ENCODE measurements at places on chromosomes 13 and 19.

- no peak for DNase-seq
These were observed 29.7 kb upstream of the ALOX5AP start for GRCh38 chr13:30705680-30706079.

- DNase-seq: no peak
These were observed 5.4 kb downstream of the RNU6-9 start for GRCh38 chr19:898663-899062.

GRCh38 chr19:36488118-36488845 is 1.1 kb downstream of the ZNF566 start:
- DNase-seq: peak; percentile 4

DNA sequence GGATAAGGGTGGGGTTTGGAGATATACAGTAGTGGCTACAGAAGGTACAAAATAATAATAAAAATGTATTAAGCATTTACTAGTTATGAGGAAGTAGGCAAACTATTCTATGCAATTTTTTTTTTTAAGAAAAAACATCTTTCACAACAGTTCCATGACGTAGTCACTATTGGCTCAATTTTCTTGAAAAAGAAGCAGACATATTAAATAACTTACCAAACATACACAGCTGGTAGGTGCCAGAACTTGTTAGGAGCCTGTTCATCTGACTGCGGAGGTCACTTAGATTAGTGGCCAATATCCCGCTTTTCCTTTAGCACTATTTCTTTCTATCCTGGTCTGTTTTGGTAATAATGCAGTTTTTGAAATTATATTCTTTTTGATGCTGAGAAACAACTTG is 593.5 kb downstream of the KCTD12 start:
- no peak for DNase-seq

DNA sequence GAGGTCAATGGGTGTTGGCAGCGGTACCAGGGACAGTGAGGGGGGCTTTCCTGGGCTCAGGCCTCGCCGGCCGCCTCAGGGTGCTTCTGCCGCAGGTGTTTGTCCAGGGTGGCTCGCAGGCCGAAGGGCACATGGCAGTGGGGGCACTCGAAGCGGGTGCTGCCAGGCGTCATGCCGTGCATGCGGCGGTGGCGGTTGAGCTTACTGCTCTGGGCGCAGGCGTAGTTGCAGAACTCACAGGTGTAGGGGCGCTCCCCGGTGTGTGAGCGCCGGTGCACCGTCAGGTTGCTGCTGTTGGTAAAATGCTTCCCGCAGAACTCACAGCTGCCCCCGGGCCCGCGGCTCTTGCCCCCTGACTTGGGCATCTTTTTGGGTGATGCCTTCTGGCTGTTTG is 4.7 kb downstream of the ZNF296 start:
- no peak for DNase-seq

- DNase-seq: peak; percentile 21
These were observed 7.4 kb upstream of the FCGBP start for GRCh38 chr19:39941615-39942365.

GRCh38 chr19:33282036-33282671 is 20.2 kb downstream of the CEBPA start:
- no peak for DNase-seq

GRCh38 chr19:13018035-13018914 is 23.0 kb downstream of the NFIX start:
- DNase-seq: peak; percentile 73

GRCh38 chr13:110017379-110017778 is 231.0 kb upstream of the IRS2 start:
- DNase-seq: no peak

GRCh38 chr19:48419158-48419920 is 25.9 kb downstream of the GRIN2D start:
- DNase-seq: no peak

GRCh38 chr13:103328899-103329298 is 262.7 kb upstream of the SLC10A2 start:
- DNase-seq: no peak

DNA sequence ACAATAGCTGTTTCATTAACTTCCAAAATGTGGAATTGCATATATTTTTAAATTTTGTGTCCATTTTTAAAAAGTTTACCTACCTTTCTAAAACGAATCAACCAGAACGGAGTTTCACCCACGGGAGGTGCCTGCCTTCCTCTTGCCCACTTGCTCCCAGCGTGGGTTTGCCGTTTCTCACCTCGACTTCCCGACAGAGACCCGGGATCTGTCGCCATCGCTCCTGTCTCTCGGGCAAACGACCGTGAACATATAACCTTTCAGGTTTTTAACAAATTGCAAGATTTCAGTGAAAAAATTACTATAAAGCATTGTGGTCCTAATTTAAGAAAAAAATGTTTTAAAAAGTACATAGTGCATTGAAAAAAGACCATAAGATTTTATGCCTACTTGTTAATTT is 4.2 kb downstream of the TMEM255B start:
- no peak for DNase-seq

DNA sequence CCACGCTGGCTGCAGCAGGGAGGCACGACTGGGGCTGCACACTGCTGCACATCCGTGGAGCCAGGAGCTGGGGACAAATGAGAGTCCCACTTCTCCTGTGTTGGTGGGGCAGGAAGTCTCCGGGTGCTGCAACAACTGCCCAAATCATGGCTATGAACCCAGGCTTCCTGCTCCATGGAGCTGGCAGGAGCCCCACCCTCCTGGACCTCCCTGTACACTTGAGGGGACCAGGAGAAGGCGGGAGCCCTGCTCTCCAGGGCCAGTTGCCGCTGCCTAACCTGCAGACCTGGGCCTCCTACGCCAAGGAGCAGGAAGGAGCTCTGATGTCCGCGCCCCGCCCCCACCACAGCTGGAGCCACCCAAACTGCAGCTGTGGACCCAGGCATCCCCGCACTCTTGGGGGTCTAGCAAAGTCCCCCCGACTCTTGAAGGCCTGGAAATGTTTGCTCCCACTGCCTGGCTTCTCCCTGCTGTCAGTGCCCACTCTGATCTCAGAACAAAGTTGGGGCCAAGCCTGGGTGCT is 752.1 kb upstream of the PCDH20 start:
- DNase-seq: no peak

DNA sequence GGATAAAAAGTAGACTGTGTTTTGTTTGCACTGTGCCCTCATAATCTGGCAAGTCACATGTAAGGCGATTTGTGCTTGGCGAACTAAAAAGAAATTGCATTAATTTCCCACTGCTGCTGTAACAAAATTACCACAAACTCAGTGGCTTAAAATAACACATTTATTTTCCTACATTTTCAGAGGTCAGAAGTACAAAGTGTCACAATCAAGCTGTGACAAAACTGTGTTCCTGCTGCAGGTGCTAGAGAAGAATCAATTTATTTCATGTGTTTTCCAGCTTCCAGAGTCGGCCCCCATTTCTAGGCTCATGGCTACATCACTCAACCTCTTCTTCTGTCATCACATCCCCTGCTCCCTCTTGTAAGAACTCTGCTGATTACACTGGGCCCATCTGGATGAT is 158.6 kb upstream of the UFM1 start:
- no peak for DNase-seq

- no peak for DNase-seq
These were observed 12.1 kb downstream of the SLC5A5 start for GRCh38 chr19:17883627-17884410.

DNA sequence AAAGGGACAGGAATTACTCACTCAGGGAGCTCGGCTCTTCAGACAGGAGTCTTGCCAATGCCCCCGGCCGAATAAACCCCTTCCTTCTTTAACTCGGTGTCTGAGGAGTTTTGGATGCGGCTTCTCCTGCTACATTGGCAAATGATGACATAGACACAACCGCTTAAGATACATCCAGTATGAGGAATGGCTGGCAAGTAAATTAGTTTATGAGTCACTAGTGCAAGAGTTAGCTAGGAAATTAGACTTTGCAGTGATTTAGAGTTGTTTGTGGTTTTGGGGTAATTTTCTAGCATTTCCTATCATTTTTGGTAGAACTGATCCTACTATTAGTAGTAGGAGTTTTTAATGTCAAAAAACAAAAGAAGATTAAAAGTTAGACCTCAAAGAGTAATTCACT is 166.2 kb downstream of the SLITRK1 start:
- no peak for DNase-seq

GRCh38 chr19:10517361-10517759 is at the start of gene S1PR5:
S1PR5 (minus strand) TSS chr19:10517447; CDS start chr19:10515011, 2,436 bp downstream.
- no peak for DNase-seq

DNA sequence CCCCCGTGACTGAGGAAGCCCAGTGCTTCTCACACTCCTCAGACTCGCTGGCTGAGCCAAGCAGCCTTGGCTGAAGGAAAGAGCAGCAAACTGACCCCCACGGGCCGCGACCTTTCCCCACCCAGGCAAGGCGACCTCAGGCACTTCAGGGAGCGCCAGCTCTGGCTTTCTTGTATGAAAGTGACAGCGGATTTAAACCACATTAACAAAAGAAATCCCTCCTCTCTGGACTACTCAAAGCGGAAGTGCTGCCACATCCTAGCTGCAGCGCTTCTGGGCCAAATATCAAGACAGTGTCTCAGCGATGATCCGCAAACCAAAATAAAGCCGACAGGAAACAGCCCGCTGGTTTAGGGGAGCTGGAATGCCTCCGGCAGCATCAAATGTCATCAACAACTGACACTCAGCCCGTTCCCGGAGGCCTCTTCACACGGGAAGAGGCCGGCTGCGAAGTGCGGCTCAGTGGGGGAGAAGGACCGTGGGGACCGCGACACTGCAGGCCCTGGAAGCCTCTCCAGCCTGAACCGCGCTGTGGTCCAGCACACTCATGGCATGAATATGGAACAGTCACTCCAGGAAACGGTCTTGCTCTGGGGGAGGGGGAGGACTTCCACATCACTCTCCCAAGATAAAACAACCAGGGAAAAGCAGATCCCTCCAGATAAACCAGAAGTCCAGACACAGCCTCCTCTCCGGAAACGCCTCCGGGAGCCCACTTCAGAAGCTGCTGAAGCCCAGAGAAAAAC is 1.4 kb downstream of the RASA3 start:
- peak; percentile 85 for DNase-seq

GRCh38 chr19:6056801-6057650 is 53.3 kb downstream of the RFX2 start:
- DNase-seq: peak; percentile 82

GRCh38 chr19:46388311-46389095 is 24.9 kb downstream of the CCDC8 start:
- no peak for DNase-seq

DNA sequence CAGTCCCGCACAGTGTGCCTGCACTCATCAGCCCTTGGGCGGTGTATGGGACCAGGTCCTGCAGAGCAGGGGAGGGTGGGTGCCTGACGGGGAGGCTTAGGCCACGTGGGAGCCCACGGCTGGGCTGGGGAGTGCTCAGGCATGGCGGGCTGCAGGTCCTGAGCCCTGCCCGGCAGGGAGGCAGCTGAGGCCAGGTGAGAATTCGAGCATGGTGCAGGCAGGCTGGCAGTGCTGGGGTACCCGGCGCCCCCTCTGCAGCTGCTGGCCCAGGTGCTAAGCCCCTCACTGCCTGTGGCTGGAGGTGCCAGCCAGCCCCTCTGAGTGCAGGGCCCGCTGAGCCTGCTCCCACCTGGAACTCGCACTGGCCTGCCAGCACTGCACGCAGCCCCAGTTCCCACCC is 630.9 kb upstream of the PCDH20 start:
- DNase-seq: no peak

DNA sequence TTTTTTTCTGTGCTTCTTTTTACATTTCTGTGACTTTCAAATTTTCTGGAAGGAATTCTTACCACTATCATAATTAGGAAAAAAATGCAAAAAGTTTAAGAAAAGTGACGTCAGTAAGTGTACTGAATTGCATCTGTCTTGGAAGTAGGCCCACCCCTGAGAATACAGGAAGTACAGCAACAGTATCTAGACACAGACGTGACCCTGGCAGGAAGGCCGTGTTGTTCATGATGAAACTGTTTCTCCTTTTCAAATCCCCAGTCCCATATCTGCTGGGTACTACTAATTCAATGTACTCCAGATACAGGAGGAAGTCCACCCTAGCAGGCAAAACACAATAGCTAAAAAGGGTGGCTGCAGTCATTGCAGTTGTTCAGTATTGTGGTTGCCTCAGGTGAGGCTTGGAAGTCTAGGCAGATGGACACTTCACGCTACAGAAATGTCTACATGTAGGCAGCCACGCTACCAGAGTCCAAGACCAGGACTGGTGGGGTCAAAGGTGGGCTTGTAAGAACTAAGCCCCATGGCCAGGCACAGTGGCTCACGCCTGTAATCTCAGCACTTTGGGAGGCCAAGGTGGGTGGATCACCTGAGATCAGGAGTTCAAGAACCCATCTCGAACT is 49.6 kb upstream of the MED4 start:
- peak; percentile 59 for DNase-seq
